ENCODE measurements at places on chromosomes 12 and 14.

DNA sequence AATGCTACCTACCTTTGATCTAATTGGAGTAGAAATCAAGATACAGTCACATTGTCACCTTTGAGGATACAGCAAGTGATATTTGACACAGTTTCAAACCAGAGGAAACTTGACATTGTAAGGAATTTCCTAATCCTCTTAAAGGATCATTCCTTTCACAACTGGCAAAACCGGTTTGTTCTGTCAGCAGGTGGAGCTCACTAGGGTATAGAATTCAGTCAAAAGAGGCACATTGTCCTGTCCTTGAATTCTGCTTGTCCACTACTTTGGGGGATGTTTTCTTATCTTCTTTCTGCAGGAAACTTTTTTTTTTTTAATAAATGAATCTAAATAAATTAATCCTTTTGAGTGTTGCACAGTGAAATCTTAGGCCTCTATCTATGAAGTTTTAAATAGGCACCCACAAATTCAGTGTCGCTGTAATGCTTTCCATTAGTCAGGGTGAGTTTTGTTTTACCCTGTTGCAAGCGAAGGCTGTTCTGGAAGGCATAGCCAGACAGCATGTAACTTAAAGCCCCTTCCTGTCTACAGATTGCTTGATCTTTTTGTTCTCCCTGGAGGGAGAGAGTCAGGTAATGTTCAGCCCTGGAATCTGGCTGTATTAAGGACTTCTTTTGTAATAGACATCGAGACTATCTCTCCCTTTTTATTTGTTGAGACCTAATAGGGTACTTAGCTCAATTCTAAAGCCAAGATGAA, 285.0 kb upstream of the RGS6 start:
- DNase-seq: no peak

GRCh38 chr12:12806784-12807516, 6.2 kb upstream of the DDX47 start:
- DNase-seq: no peak

- peak; percentile 65 for DNase-seq
These were observed 231.2 kb downstream of the ETNK1 start for GRCh38 chr12:22856178-22856577.

DNA sequence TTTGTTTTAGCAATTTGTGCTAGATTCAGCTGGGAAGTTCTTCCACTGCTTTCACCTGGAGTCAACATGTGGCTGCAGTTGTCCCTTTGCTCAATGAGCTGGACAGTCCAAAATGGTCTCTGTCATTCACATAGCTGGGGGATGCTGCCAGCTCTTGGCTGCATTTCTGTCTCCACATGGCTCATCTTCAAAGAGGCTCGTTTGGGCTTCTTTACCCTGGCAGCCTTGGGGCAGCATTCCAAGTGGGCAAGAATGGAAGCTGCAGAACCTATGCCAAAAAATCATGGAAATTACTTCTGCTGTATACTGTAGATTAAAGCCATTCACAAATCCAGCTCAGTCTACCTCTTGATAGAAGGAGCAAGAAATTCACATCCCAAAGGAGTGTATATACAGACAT, 199.1 kb downstream of the SLC5A8 start:
- no peak for DNase-seq

- no peak for DNase-seq
These were observed 300.6 kb upstream of the TMEM132C start for GRCh38 chr12:127966331-127966730.

- DNase-seq: no peak
These were observed 313.3 kb upstream of the SFSWAP start for GRCh38 chr12:131397493-131398181.

DNA sequence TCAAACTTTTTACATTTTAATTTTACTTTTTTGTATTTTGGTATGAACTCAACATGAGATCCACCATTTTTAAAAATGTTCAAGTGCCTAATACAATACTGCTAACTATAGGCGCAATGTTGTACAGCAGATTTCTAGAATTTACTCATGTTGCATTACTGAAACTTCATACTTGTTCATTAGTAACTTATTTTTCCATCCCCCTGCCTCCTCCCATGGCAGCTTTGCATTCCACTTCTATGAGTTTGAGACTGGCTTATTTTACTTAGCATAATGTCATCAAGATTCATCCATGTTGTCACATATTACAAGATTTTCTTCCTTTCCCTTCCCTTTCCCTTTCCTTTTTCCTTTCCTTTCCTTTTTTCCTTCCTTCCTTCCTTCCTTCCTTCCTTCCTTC, 825.9 kb downstream of the SLC16A7 start:
- DNase-seq: peak; percentile 15

Measured in adipocyte (in vitro differentiated cells).